Central memory CD8-positive, alpha-beta T cell (primary cell): ENCODE measurements at places on chromosomes 11 and 22.

- H3K4me1 ChIP-seq: peaks cover 6% of the 10 kb centered on the region
- DNase-seq: no peak
- H3K27me3 ChIP-seq: no peaks in the 10 kb centered on the region
- no peak overlapping the region for H3K27ac ChIP-seq
- H3K4me3 ChIP-seq: no peak overlapping the region
- H3K36me3 ChIP-seq: no peaks in the 10 kb centered on the region
These were observed 11.3 kb downstream of the FADS3 start for GRCh38 chr11:61880031-61880430.

- H3K4me1 ChIP-seq: peaks cover 15% of the 10 kb centered on the region
- H3K27ac ChIP-seq: no peak overlapping the region
- DNase-seq: no peak
- H3K4me3 ChIP-seq: no peak overlapping the region
These were observed 118.1 kb downstream of the ATM start for GRCh38 chr11:108340973-108341372.

GRCh38 chr22:24112188-24112587, 69.1 kb upstream of the SUSD2 start:
- H3K27ac ChIP-seq: no peak overlapping the region
- peaks cover 10% of the 10 kb centered on the region for H3K36me3 ChIP-seq
- H3K4me1 ChIP-seq: no peaks in the 10 kb centered on the region
- no peak overlapping the region for H3K4me3 ChIP-seq
- H3K27me3 ChIP-seq: no peaks in the 10 kb centered on the region

- DNase-seq: no peak
- H3K27ac ChIP-seq: no peak overlapping the region
- peaks cover 2% of the 10 kb centered on the region for H3K36me3 ChIP-seq
- H3K4me1 ChIP-seq: no peaks in the 10 kb centered on the region
These were observed 76.7 kb upstream of the FAM181B start for GRCh38 chr11:82810326-82810725.

- H3K4me3 ChIP-seq: no peak overlapping the region
- peaks cover 4% of the 10 kb centered on the region for H3K36me3 ChIP-seq
- no peak overlapping the region for H3K27ac ChIP-seq
These were observed 56.8 kb downstream of the CDKN1C start for GRCh38 chr11:2828585-2829330.

GRCh38 chr22:40432625-40433024, 62.2 kb downstream of the SGSM3 start:
- H3K36me3 ChIP-seq: peaks cover 41% of the 10 kb centered on the region
- no peak overlapping the region for H3K4me3 ChIP-seq
- no peak for DNase-seq
- no peaks in the 10 kb centered on the region for H3K27me3 ChIP-seq
- peaks cover 30% of the 10 kb centered on the region for H3K4me1 ChIP-seq

GRCh38 chr22:49351761-49352227, 475.9 kb downstream of the BRD1 start:
- H3K4me1 ChIP-seq: no peaks in the 10 kb centered on the region
- no peak for DNase-seq
- no peak overlapping the region for H3K4me3 ChIP-seq
- peak overlapping the region; percentile 73 for H3K27ac ChIP-seq

DNA sequence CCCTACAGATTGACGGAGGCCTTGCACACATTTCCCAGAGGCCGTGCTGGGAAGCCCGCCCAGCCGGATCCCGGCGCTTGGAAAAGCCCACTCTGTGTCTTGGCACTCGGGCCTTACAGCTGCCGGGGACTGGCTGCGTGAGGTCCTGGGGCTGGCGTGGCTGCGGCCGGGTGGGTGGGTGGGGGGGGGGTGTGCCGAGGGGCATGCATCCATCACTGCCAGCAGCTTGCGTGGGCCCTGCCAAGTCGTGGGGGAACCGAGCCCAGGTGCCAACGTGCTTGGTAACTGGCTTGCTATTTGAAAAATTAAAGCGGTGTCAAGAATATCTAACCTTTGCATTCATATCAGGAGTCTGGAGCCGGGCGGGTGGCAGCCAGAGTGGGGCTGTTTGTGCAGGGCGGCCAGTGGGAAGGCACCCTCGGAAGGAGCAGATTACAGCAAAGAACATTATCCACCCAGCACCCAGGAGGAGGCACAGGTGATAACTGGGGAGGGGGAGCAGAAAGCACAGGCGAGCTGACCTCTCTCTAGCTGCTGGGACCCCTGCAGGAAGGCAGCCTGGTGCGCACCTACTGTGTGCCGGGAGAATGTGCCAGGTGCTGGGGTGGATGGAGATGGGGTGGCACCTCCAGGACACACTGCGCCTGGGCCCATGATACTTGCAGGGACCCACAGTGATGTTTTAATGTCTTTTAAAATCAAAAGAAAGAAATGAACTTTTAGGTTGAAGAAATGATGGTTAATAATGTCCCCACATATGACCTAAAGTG, 28.5 kb upstream of the SMIM38 start:
- H3K4me3 ChIP-seq: no peak overlapping the region
- H3K27me3 ChIP-seq: no peaks in the 10 kb centered on the region
- no peaks in the 10 kb centered on the region for H3K4me1 ChIP-seq
- H3K27ac ChIP-seq: no peak overlapping the region

- H3K36me3 ChIP-seq: no peaks in the 10 kb centered on the region
- no peaks in the 10 kb centered on the region for H3K4me1 ChIP-seq
- H3K4me3 ChIP-seq: no peak overlapping the region
- no peak for DNase-seq
- H3K27ac ChIP-seq: no peak overlapping the region
These were observed 28.4 kb downstream of the ARHGAP32 start for GRCh38 chr11:129163714-129164164.

DNA sequence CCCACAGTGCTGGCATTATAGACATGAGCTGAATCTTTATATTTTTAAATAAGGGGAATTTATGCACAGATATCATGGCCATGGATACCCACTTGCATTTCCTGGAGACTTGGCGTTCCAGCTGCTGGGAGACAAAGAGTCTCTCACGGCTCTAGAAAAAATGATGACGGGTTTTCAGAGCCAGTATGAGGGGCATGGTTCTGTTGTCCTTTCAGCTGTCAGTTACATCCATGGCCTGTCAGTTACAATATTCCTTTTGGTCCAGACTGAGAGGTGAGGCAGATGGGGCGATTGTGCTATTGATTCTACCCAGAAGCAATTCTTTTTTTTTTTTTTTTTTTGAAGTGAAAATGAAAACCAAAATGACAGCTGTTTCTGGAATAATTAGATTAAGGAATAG, 29.7 kb downstream of the USH1C start:
- peaks cover 25% of the 10 kb centered on the region for H3K27me3 ChIP-seq
- no peak overlapping the region for H3K4me3 ChIP-seq
- no peak for DNase-seq
- peaks cover 3% of the 10 kb centered on the region for H3K36me3 ChIP-seq
- H3K27ac ChIP-seq: no peak overlapping the region

- H3K27me3 ChIP-seq: peaks cover 10% of the 10 kb centered on the region
- H3K4me1 ChIP-seq: peaks cover 6% of the 10 kb centered on the region
- H3K36me3 ChIP-seq: no peaks in the 10 kb centered on the region
- peak overlapping the region; percentile 65 for H3K27ac ChIP-seq
These were observed 10.8 kb upstream of the RAC2 start for GRCh38 chr22:37254867-37255233.

DNA sequence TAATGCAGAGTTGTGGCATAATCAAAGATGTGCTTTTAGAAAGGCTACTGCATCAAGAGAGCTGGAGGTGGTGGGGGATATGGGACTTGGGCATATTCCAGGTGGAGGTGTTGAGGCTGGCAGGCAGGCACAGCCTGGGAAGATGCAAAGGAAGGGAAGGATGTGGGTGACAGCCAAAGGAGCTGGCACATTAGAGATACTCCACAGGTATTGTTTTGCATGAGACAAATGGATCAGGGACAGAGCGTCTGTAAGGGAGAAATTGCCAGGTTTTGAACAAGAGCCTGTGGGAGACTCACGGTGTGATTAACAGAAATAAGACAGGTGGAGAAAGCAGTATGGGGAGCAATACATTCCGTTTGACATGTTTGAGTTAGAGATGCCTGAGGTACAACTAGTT, 263.7 kb downstream of the NELL1 start:
- H3K27me3 ChIP-seq: no peaks in the 10 kb centered on the region
- no peak overlapping the region for H3K27ac ChIP-seq
- H3K36me3 ChIP-seq: no peaks in the 10 kb centered on the region
- H3K4me1 ChIP-seq: no peaks in the 10 kb centered on the region

DNA sequence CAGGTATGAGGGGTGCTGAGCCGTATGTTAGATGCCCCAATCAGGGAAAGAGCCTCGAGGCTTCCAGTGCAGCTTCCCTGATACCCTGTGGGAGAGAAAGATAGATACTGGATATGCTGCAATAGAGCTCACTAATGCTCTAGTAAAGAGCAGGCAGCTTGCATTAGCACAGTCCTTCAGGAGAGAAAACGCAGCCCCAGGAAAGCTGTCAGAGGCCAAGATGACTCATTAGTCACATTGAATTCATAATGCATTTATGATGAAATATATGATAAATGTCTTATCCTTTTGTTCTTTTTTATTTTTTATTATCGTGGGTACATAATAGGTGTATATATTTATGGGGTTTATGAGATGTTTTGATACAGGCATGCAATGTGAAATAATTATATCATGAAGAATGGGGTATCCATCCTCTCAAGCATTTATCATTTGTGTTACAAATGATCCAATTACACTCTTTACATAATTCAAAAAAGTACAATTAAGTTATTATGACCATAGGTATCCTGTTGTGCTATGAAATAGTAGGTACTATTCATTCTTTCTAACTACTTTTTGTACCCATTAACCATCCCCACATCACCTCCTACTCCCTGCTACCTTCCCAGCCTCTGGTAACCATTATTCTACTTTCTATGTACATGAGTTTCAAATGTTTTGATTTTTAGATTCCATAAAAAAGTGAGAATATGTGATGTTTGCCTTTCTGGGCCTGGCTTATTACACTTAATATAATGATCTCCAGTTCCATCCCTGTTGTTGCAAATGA, 94.5 kb upstream of the TOP3B start:
- H3K36me3 ChIP-seq: peaks cover 2% of the 10 kb centered on the region
- H3K4me1 ChIP-seq: no peaks in the 10 kb centered on the region
- no peak for DNase-seq
- no peak overlapping the region for H3K27ac ChIP-seq

GRCh38 chr11:134223121-134223520, 646 bp downstream of the NCAPD3 start:
- DNase-seq: no peak
- H3K4me1 ChIP-seq: peaks cover 52% of the 10 kb centered on the region
- peak overlapping the region; percentile 96 for H3K27ac ChIP-seq

DNA sequence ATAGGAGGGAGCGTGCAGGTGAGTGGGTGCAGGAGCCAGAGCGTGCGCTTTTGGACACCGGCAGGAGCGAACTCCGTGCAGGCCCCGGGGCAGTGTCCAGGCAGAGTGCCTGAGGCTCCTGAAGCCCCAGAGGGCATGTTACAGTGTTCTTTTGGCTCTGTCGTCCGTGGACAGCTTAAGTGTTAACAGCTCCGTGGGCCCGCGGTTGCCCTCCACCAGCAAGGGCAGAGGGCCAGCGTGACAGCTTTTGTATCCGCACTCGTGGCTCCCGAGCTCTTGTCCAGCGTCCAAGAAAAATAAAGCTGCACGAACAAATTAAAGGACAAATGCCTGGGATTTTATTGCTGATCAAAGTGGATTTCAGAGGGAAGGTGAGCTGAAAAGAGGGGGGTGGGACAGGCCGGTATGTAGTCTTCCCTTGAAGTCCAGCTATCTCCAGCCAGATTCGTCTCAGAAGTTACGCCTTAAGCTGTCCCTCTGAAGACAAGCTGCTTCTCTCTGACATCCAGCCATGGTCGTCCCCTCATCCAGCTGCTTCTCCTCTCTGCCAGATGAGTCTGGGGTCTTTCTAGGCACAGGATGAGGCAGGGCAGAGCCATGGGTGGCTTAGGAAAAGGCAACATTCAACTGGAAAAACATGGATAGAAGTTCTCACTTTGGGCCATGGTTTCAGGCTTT, 968 bp upstream of the TMEM109 start:
- H3K4me1 ChIP-seq: peaks cover 61% of the 10 kb centered on the region
- no peak for DNase-seq
- H3K27ac ChIP-seq: peak overlapping the region; percentile 95
- no peaks in the 10 kb centered on the region for H3K27me3 ChIP-seq
- peaks cover 13% of the 10 kb centered on the region for H3K36me3 ChIP-seq

DNA sequence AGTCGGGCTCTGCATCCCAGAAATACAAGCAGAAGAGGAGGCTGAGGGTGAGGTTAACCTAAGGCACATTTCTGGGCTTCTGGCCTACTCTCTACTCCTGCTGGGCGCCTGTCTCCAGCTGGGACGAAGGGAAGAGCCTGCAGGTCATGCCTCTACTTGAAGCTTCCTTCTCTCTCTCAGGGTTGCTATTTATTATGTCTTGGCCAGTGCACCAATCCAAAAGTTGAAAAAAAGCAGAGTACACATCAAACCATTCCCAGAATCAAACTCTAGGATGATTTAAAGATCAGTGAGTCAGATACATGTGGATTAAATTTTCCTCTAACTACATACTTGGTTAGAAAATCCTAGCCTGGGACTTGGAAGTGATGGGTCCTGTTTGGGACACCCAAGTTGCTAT, 60.2 kb upstream of the CDON start:
- no peaks in the 10 kb centered on the region for H3K4me1 ChIP-seq
- no peak for DNase-seq

GRCh38 chr11:117796872-117797529, at the start of gene DSCAML1:
Gene DSCAML1, minus strand, starts transcription at chr11:117797216. Its CDS starts 137 bp downstream, at chr11:117797079.
- H3K4me3 ChIP-seq: peak within 1 kb of the TSS; percentile 66
- peaks cover 6% of the 10 kb centered on the region for H3K4me1 ChIP-seq

DNA sequence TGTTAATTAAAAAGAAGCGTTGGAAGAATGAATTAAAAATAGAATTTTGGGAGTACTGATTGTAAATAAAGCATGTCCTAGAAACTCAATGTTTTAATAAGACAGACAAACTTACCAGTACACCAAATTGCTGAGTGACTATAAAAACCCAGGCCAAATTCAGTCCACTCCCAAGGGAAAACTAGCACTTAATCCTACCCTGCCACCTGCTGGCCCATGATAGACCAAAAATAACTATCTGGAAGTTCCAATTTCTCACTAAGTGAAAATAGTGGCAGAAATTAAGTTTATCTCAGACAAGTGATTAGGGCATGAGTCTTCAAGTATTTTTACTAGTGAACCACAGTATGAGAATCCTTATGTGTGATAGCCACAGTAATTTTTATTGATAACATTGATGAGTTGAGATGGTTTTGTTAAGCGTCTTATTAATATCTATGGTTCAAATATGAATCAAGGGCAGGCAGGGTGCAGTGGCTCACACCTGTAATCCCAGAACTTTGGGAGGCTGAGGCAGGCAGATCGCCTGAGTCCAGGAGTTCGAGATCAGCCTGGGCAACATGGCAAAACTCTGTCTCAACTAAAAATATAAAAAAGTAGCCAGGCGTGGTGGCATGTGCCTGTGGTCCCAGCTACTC, 9.8 kb upstream of the DDX10 start:
- H3K4me1 ChIP-seq: no peaks in the 10 kb centered on the region
- DNase-seq: no peak
- H3K36me3 ChIP-seq: peaks cover 1% of the 10 kb centered on the region
- H3K27me3 ChIP-seq: no peaks in the 10 kb centered on the region

DNA sequence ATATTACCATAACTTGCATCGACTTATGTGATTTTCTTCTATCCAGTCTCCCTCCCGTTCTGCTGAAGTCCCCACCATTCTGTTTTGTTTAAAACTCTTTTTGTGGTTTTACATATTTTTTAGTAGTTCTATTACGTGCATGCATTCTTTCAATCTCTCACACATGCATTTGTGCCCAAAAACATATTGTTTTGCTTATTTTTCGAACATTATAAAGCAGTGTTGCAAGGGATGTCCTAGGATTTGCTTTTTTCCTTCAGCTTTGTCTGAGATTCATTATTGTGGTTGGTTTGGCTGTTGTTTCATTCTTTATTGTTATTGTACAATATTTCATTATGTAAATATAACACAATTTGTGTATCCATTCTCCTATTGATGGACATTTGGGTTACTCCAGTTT, 235.7 kb downstream of the DYNC2H1 start:
- no peak overlapping the region for H3K4me3 ChIP-seq
- no peaks in the 10 kb centered on the region for H3K4me1 ChIP-seq
- no peak for DNase-seq
